Amygdala (tissue), 56 donors: ENCODE measurements at places on chromosomes 12 and 14.

DNA sequence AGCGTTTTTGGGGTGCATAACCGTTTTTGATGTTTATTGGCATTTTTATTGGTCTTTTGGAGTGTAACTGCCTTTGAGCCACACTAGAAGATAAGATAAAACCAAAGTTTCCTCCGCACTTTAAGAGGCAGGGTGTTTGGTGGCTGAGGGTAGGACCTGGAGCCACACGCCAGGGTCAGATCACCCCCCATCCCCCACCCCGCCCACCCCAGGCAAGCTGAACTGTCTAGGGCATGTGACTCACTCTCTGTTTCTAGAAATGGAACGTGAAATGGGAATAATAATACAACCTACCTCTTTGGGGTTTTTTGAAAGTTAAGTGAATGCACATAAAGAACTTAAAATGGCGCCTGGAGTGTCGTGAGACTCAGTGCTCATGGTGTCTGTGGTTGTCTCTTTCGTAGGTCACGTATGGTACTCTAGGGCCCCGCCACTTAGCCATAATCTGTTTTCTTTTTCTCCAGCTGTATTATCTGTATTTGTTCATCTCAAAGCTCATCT is 56.0 kb downstream of the PPP2R5C start:
- DNase-seq: no peak

DNA sequence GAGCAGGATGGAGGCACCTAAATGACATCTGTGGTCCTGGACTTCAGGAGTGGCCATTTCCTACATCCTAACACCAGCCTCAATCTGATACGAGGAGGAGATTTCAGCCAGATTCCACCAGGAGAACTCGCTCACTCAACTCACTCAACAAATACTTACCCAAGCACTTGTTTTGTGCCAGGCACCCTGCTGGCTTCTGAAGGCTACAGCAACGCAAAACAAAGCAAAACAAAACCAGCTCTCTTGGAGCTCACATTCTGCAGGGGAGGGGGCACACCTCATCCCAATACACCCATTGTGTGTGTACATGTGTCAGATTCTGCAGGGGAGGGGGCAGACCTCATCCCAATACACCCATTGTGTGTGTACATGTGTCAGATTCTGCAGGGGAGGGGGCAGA is 144.8 kb downstream of the PIWIL1 start:
- DNase-seq: peak; percentile 39

DNA sequence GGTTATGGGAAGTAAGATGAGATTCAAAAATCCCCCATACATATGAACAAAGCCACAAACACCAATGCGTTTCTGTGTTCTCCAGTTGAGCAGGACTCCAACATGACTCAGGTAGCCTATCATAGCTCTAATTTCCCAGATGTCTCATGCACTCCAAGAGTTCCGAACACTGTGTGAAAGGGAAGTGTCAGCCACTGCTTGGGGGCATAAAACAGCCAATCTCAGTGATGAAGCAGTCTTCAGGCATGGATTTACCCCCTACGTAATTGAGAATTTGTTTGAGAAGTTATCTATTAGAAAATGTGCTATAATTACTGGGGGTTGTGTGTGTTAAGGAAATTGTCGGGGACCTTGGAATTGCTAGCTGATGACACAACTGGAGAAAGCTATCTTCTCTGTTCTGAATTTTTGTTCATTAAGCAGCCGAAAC is 153.9 kb upstream of the AVPR1A start:
- no peak for DNase-seq

DNA sequence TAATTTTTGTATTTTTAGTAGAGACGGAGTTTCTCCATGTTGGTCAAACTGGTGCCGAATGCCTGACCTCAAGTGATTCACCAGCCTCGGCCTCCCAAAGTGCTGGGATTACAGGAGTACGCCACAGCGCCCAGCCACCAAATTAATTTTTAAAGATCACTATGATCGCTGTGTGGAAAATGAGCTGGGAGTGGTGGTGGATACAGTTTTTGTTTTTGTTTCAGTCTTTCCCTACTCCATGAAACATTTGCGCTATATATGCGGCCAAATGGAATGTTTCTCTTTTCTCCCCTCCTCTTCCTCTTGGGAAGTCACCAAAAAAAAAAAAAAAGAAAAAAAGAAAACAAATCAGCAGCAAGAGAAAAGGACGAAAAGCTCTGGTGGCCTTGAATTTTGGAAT is 20.8 kb upstream of the P2RX4 start:
- DNase-seq: no peak

DNA sequence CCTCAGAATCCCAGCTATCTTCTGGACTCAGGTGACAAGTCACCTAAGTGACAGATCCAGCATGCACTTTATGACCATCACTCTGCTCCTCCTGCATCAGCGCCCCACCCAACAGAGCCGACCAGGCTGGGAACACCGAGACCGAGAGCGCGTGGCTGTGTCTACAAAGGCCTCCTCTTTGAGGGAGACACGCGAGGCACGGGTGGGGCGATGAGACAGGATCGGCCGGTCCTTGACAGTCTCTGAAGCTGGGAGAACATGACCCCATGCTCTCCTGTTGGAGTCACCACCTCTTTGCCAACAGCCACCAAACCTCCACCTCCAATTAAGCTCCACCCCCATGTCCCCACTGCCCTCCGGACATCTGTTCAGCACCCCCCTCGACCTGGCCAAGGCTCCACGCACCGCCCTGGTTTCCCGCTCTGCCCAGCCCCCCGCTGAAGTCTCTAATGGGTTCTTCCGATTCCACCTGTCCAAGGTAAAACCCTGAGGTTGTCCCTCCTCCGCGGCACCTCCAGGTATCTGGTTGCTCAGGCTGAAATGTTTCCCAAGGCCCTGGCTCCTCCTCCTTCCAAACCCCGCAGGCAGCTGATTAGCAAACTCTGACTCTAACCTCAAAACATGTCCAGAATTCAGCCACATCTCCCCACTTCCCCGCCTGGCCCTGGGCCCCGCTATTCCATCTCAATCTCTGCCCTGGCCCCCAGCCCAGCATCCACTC is 31.5 kb downstream of the HSP90AA1 start:
- no peak for DNase-seq

DNA sequence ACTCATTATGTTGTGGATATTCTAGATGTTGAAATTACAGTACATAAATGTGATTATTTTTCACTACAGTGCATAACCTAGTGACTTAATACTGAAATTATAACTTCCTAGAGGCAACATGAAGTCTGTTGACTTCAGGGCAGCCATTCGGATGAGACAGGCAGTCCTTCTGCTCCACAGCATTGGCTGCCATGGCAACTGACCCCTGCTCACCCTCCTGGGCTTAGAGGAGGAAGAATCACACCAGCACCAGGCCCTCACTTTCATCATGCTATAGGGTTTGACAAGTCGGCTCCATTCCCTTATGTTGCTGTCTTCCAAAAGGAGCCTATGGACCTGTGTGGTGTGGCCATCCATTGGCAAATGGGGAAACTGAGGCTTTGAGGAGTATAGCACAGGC is 233.5 kb upstream of the TMEM132C start:
- DNase-seq: no peak

GRCh38 chr12:124698998-124699305 is 131.5 kb upstream of the NCOR2 start:
- no peak for DNase-seq

DNA sequence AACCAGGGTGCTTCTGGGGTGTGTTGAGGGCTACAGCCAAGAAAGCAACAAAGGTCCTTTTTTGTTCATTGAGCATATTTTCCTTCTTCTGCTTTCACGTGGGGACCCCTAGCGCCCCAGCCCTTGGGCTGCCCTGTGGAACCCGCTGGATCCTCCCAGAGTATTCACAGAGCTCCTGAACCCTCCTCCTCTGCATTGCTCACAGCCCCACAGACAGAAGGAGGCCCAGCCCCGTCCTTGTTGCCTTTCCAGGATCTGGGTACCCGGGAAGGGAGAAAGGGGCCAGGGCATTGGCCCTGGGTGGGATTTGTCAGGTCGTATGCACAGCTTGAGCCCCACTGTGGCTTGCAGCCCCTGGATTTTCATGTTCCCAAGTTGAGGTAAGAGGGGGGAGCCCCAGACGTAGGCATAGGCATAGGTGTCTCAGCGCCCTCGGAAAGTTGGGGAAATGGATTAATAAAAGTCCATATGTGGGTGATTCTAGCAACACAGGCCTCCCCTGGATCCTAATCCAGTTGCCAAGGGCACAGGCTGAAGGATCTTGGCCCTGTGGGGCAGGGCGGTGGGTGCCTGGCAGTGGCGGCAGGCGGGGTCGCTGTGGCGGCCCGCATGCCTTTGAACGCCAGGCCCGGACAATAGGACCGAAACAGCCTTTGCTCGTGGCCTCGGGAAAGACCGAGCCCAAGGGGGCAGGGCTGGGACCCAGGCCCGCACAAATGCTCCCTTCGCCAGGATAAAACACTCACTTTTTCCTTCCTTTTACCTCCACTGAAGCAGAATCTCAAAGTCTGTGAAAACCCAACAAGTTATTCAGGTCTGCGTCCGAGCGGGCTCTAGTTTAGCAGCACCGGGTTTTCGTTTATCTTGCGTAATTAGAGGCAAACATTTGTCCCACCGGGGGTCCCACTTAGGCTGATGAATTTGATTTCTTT is 3.0 kb upstream of the HOXC10 start:
- no peak for DNase-seq

DNA sequence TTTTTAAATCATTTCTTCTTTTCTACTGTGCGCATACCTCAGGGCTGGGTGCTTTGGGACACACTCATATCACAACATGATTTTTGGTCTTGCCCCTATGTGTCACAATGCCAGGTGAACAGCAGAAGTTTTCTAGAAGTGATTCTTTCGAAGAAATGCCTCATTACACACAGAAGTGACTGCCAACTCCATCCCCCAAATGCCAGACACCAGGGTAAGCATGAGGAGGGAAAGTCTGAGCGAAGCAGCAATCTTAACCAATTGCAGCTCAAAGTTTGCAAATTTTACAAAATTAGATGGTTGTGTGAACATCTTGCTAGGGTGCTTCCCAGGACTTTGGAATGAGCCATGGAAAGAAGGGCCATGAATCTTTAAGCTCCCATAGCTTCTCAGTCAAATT is 87.3 kb upstream of the PLEKHA5 start:
- DNase-seq: no peak

GRCh38 chr12:26647088-26647487 is 185.9 kb downstream of the ITPR2 start:
- DNase-seq: no peak

DNA sequence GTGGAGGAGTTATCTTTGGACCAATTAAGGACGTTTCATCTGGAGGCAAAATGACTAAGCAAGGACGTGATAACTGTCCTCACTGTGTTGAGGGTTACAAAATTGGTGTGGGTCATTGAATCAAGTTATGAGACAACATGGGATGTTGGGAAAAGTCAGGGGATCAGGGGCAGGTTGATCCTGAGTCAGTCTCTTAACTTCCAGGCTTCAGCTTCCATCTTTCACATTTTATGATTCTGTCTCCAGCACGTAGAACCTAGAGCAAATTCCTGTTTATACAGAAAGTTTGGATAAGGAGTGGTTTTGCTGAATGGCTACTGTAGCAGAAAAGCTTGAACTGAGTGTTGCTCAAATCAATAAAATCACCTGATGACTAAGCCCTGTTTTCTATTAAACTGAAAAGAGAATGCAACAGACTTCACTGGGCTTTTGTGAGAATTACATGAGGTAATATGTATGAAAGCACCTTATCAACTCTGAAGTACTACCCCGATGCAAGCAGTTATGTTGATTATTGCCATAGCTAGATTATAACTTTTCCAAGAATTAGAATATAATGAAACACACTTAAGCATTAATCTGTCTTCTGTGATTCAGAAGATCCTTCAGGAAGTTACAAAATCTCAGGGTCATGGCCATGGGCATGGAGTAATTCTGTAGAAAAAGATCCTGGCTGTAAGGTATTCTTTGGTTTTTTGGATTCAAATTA is 184.8 kb downstream of the ETV6 start:
- DNase-seq: no peak

DNA sequence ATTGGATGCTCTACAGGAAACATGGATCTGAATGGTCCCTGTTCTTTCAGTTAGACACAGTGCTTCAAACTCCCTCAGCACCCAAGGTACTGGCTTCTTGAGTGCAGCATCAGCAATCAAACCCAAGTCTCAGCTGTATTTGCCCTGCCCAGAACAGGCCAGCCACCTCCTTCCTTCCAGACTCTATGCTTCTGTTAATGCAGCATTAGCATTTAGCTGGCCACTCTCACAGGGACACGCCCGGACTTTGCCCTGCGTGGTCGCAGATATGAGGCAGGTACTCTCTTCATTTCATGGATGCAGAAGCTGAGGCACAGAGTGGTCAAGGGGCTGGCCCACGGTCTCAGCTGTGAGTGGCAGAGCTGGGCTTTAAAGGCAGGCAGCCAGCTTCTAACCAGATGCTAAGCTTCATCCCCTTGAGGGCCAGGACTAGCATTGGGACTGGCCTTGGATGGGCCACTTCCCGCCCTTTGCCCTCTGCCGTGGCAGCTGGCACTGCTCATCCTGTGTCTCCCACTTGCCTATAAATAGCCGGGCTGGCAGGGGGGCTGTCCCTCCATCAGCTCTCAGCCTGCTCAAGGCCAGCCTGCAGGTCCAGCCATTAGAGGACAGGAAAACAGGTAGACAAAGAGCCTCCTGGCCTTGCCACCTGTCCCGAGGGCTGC is 1.5 kb upstream of the SLC25A47 start:
- no peak for DNase-seq

GRCh38 chr12:52246720-52247621 is 13.9 kb downstream of the KRT7 start:
- DNase-seq: no peak

GRCh38 chr14:64758025-64758521 is 53.8 kb downstream of the PLEKHG3 start:
- no peak for DNase-seq

DNA sequence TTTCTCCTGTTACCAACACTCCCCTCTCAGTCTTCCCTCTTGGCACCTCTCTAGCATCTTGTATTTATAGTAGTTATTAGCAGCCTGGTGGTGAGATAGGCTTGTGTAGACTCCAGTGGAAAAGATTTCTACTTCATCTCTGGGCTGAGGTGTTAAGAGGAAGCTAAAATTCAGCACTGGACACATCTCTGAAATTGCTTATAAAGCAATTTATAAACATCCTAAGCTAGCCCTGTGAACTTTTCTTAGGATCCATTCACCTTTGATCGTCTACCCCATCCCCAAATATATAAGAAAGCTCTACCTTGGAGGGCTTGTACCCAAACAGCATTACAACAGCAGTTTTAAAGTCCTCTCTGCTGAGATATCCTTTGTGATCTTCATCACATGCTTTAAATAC is 928 bp downstream of the EFCAB11 start:
- no peak for DNase-seq

DNA sequence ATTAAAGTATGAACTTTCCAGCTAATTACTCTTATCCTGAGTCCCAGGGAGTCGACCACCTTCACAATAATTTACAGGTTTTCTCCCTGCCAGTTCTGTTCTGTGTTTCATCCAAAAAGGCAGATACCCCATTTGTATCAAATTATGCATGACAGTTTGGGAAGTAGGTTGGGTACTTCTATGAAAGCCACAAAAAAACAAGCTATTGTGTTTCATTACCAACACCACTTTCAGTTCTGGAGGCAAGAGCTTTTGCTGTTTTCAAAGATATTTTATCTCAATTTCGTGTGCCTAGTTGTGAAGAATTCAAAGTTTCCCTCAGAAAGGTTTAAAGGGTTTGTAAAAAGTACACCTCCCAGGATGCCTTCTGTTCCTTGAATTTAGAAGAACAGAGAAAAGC is 557.4 kb downstream of the FLRT2 start:
- no peak for DNase-seq
